Activated T-cell treated with anti-CD3 and anti-CD28 coated beads, Interleukin-2, amount 50 U/mL, for 72 hours (primary cell): ENCODE measurements at places on chromosomes 12 and 14.

DNA sequence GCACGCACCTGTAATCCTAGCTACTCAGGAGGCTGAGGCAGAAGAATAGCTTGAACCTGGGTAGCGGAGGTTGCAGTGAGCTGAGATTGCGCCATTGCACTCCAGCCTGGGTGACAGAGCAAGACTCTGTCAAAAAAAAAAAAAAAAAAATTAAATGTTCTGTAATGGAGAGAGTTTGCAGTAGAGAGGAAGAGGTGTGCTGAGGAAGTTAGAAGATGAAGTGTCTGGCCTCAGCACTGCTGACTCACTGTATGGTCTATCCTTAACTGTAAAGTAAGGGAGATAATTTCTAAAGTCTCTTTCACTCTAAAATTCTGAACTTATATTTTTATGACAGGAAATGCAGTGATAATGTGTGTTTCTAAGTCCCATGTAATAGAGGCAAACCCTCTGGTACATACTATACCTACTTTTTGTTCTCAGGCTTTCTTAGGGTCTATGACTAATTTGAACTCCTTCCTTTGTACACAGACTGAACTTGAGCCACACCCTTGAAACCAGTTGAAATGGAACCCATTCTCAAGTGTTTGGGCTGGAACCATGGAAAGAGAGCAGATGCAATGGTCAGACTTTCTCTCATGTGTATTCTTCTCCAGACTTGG lies 278.1 kb upstream of the FAR2 start:
- no peak for DNase-seq

DNA sequence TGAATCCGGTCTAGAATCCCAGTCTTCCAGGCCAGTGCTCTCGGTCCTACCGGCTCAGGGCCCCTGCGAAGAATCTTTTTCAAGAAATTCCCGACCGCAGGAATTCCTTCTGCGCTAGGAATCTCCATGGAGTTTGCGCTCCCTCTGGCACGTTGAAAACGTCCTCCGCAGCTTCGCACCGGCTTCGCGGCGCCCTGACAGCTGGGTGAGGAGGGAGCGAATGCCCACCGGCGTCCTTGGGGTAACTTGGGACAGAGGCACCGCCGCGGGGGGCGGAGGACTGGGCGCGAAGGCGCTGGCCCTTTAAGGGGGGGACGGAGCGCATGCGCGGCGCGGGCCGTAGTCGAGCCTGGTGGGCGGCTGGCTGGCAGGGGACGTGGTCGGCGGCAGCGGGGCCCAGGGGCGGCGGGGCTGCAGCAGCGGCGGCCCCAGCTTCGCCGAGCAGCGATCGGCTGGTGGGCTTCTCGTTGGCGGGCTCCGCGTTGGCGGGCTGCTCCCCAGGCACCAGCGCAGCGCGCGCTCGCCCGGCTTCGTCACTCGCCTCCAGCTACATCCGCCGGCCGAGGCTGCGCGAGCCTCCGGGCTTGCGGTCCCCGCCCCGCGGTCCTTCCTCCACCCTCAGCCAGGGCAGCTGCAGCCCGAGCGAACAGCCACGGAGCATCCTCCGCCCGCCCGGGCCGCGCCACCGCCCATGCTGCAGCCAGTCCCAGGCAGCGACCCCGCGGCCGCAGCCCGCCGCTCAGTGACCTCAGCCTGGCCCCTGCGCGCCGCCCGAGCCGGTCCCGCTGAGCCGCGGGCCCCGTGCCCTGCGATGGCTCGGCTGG lies at the start of gene VASH1:
TSS of gene VASH1 (plus strand) at position 333 of the 824 bp plus-strand sequence. CDS start 1,354 bp downstream, outside the sequence.
- DNase-seq: peak; percentile 75

- no peak for DNase-seq
Measured at GRCh38 chr12:6919588-6919987, 5.2 kb downstream of the ENO2 start.

DNA sequence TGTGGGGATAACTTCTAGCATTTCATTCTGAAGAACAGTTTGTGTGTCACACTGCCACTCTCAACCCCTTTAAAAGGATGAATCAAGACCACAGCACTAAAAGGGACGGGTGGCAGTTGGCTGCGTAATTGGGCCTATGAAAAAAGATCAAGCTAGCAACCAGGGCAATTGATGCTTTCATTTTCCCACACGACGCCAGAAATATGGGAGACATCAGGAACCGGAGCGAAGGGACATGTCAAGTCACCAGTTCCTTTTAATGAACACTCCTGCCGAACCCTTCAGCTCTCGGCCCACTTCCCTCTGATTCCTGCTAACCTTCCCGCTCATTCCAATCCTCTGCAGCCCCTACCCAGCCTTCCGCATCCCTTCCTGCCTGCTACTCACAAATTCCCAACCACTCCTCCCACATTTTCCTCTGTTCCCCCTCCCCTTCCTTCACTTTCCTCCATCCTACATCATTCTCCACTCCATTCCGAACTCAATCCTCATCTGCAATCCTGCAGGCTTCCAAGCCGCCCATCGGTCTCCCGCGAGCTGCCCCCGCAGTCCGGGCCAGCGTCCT lies 753 bp downstream of the CSRNP2 start:
- DNase-seq: peak; percentile 38

DNA sequence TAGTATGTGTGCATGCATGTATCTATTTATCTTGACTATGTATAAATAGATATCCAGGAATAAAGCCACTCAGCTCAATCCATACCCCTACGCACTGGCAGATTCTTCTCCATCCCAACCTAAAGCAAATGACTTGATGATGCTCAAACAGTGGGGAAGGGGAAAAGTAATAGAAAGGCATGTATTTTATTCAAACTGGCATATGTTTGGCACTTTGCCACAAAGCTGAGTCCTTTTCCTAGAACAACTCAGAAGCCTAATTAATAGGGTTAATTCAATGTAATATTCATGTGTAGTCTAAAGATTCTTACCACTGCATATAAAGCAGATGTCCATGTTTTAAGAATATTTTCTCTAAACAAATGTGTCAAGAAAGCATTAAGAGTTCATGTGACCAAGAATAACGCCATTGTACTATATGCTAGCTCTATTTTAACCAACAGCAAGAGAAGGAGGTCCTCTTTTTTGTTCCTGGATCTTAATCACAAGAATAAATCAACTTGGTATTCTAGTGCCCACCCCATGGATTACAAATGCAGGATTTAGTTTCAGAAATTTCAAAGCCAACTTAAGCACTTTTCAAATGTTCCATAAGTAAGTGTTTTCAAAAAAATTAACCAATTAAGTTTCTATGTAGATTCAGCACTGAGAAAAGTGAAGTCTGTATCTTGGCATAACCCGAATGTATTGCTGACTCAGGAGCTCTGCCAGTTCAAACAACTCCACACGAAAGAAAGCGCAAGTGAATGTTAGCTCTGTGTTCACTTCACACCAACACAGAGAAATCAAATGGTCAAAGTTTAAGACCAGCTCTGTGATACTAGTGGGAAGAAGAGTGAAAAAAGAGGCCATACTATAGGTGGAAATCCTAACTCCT lies 233.6 kb downstream of the MED13L start:
- no peak for DNase-seq

DNA sequence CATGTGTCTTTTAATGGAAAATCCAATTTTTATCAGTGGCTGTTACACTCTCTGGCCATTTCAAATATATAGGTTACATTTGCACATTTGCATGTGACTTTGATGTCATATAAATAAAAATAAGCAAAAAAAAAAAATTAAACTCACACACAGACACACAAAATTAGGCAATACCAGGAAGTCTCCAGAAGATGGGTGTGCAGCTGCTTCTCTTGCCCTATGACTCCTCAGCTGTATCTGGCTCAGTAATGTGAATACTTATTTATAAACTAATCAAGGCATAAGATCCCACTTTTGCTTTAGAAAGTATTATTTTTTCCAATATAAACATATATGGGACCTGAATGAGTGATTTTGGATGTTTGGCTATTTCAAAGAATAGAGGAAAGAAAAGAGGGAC lies 461.1 kb downstream of the LRIG3 start:
- no peak for DNase-seq

DNA sequence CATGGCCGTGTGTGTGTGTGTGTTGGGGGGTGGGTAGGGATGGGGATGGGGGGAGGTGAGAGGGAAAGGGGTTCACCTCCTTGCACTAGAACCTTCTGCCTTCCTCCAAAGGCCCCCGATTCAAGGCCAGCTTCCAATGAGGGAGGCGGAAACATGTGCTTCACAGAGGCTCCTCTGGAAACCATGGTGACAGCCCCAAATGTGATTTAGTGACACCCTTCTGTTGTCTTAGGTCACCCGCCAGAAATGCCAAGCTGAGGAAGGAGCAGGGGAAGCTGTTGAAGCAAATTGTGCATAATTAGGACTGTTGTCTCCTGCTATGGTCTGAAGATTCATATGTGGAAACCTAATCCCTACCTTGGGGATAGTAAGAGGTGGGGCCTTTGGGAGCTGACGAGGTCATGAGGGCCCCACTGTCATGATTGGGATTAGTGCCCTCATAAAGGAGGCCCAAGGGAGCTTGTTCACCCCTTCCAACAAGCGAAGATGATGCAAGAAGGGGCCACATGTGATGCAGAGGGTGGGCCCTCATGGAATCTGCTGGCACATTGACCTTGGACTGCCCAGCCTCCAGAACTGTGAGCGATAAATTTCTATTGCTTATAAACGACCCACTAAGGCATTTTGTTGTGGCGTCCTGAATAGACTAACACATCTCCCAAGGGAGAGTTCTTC lies 95.2 kb downstream of the AACS start:
- DNase-seq: no peak

DNA sequence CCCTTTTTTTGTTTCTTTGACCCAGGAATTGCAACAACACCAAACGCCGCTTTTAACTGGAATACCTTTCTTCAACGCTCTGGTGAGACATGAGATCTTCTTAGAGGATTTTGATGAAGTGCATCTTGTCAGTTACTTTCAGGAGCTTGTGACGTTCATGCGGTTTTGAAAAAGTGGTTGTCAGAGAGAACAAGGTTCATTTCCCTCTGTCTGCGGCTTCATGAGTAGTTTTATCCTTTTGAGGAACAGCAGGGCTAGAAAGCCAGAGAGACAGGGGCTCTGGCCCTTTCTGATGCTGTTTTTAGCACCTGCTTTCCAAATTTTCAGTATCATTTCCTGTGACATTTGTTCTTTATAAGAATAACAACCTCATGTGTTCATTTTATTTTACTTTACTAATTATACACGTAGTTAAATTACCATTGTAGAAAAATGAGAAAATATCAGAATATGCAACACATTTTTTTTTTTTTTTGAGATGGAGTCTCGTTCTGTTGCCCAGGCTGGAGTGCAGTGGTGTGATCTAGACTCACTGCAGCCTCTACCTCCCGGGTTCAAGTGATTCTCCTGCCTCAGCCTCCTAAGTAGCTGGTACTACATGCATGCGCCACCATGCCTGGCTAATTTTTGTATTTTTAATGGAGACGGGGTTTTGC lies 61.8 kb downstream of the GLT1D1 start:
- peak; percentile 71 for DNase-seq

GRCh38 chr12:2290091-2290490 lies 237.3 kb downstream of the CACNA1C start:
- no peak for DNase-seq

GRCh38 chr12:64160711-64161060 lies 61.4 kb downstream of the KICS2 start:
- no peak for DNase-seq

GRCh38 chr14:99755629-99756603 lies 37.3 kb upstream of the EML1 start:
- DNase-seq: no peak

GRCh38 chr14:60327447-60328331 lies 78.7 kb downstream of the PPM1A start:
- DNase-seq: peak; percentile 49

GRCh38 chr14:38808734-38809455 lies 294.1 kb downstream of the SEC23A start:
- peak; percentile 3 for DNase-seq

DNA sequence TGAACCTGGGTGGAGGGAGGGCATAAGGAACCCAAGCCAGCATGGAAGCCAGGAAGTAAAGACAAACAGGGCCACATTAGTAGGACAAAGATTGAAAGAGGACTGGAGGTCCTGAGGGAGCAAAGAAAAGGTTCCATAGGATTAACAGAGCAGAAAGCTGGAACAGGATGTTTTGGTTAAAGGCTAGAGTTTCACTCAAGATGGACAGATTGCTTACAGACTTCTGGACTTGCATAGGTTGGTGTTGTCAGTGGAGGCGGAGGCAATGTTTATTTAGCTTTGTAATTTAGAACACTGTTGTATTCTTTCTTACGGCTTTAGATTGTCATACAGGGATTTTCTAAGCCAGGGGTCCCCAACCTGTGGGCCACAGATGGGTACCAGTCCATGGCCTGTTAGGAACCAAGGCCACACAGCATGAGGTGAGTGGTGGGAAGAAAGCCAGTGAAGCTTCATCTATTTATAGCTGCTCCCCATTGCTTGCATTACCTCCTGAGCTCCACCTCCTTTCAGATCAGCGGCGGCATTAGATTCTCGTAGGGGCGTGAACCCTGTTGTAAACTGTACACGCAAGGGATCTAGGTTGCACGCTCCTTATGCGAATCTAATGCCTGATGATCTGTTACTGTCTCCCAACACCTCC lies 31.3 kb downstream of the ZNF664 start:
- no peak for DNase-seq

DNA sequence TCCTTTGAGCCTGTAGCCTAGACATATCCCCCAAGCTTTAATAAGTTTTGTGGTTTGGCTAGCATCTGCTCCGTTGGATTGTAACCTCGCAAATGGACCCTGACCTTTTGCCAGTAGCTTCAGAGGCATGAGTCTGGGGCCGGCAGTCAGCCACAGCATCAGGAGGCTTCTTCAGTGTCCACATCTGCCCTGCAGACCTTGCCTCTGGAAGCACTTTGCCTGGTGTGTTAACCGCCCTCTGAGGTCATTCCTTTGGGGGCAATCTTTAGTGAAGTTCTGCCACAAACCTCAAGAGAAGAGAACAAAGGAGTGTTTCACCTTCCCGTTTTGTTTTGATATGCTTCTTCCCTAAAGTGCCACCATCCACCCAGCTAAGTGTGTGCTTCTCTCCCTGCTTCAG lies 71.4 kb downstream of the GNS start:
- no peak for DNase-seq

DNA sequence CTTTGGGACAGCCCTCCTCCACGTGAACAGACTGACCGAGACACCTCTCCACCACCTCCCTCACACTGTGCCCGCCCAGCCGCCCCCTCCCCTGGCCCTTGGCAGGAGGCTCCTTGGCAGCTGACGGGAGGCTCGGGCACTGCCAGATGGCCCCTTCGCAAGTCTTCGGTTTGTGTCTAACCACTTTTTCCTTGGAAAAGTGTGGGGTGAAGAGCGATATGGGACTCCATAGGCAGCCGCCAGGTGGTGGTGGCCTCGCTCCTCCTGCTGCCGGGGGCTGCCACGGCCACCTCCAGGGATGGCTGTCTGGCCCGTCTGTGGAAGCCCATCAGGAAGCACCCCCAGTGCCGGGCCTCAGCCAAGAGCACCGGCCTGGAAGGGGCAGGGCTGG lies 58.7 kb downstream of the LRCOL1 start:
- DNase-seq: no peak

- no peak for DNase-seq
Measured at GRCh38 chr12:119229837-119230236, 51.1 kb downstream of the HSPB8 start.

GRCh38 chr12:121778567-121779421 lies 14.7 kb downstream of the RHOF start:
- no peak for DNase-seq

GRCh38 chr14:94738751-94739150 lies 31.2 kb downstream of the GSC start:
- no peak for DNase-seq
